BE2C (cell line): ENCODE measurements at places on chromosomes 16 and 17.

DNA sequence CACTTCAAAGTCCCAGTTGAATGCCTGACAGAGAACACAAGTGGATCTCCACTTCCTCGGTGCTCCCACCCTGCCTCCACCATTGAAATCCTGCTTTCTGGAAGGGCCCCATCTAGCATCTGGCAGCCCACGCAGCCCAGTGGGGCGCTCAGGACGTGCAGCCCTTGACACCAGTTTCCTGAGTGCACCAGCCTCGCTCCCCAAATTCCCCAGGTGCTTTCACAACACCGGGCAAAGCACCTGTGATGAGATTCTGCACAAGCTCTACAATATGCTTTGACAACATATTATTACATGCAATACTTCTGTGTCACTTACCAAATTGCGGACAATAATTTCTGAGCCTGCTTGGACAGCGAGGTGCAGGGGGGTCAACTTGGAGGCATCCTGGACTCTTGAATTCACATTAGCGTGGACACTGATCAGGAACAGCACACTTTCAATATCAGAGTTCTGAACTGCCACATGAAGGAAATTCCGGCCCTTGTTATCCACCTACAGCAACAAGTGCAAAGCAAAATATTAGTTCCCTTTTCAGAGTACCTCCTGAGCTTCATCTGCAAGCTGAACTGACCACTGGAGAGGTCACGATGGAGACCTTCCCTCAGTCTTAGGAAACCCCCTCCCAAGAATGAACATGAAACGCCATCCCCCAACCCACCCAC, 33.9 kb downstream of the CYB5D2 start:
- DNase-seq, result no peak

DNA sequence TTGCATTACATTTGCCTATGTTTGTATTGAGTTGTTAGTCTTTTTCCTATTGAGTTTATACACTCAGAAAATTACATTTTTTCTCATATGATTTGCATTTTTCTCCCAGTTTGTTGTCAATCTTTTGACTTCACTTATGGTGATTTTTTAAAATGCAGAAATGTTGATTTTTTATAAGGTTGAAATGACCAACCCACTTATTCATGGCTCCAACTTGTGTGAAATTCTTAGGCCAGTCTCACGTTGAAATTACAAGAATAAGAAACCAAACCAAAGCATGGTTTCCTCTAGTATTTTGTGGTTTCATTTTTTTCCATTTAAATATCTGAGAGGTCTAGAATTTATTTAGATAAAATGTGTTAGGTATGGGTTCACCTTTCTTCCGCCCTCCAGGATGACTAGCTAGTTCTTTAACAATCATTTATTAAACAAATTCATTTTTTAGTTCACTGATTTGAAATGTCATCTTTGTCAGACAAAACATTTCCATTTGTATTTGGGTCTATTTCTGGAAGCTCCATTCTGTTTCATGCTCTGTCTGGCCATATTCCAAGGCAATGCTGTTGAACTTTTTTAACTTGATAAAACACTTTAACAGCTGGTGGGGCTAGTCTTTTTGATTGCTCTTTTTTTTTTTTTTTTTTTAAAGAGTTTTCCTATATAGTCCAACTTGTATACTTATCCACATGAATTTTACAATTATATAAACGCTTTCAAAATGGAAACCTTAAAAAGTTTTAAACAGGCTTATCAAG, 40.0 kb downstream of the FAM20A start:
- DNase-seq, result no peak

DNA sequence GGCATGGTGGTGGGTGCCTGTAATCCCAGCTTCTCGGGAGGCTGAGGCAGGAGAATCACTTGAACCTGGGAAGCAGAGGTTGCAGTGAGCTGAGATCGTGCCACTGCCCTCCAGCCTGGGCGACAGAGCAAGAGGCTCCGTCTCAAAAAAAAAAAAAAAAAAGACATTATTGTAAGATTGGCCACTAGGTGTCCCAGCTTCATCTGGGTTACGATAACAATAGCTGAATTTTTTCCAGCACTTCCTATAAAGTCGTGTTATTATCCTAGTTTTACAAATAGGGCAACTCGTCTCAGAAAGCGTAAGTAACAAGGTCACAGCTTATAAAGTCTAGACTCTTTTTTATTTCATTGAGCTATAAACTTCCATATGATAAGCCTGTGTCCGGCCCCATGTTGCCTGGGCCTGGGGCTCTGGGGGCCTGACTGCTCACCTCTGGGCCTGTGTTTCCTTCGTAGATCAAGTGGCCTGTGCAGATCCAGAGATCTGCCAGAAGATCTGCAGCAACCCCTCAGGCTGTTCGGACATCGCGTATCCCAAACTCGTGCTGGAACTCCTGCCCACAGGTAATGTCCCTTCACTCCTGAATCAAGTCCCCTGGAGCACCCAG, 60.5 kb downstream of the SLC5A11 start:
- DNase-seq, result no peak

DNA sequence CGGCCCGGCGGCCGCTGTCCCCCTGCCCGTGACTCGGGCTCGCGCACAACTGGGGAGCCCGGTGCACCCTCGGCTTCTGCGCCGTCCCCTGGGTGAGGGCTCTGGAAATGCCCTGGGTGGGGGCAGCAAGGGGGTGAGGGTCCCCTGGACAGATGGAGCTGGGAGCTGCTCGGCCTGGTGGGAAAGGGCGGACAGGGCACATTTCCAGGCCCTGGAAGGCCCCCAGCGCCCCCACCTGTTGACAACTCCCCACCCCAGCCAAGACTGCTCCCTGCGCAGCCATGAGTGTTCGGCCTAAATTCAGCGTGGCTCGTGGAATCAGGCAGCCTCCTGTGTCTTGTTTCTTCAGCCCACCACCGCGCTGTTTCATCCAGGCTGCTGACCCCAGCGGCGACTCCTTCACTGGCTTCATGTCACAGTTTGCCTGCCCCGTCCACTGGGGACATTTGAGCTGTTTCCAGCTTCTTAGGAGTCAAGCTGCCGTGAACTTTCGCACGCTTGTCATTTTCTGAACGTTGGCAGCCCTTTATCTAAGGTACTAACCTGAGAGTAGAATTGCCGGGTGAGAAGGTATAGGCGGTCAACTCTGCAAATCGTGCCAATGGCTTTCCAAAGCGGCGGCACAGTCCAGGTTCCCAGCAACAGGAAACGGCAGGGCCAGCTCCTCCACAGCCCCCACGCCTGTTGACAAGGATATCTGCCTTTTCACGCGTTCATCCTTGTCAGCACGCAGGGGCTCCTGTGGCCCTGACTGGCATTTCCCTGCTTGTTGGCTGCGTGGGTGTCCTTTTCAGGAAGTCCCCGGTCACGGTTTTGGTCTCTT, 895 bp downstream of the UTS2R start:
- no peak for DNase-seq

- no peak for DNase-seq
Observed at GRCh38 chr17:1959871-1960544, 65.1 kb downstream of the RTN4RL1 start.

- DNase-seq, result no peak
Observed at GRCh38 chr16:68234188-68235107, 1.5 kb downstream of the ESRP2 start.

GRCh38 chr17:9897372-9897968, 7.6 kb downstream of the RCVRN start:
- no peak for DNase-seq

GRCh38 chr16:87322360-87322759, 5.2 kb upstream of the C16orf95 start:
- DNase-seq, result no peak

GRCh38 chr17:39996800-39997199, 16.2 kb downstream of the PSMD3 start:
- DNase-seq, result no peak

- DNase-seq, result no peak
Observed at GRCh38 chr17:35022536-35023063, 40.9 kb downstream of the RFFL start.

- no peak for DNase-seq
Observed at GRCh38 chr16:49650603-49651002, 205.3 kb downstream of the ZNF423 start.
